Bronchial smooth muscle cell (primary cell): ENCODE measurements at places on chromosomes 11 and 22. TPM values are rescaled to one million over a fixed set of nuclear protein-coding genes. Genes with fewer than 3 reads are reported as not detected.

The NTM gene
- 3.1 and 8.2 TPM in 2 replicates for total RNA-seq

The C11orf16 gene
- not detected in 2 replicates for total RNA-seq

The GP1BB gene
- 0.52 and 0.79 TPM in 2 replicates for total RNA-seq

The OR56A1 gene
- total RNA-seq, result under 0.01 TPM in 1 of 2 replicates, not detected in the other

The OR8K3 gene
- total RNA-seq, result not detected in 2 replicates

The SCUBE2 gene
- 0.79 and 4.0 TPM in 2 replicates for total RNA-seq

The OPCML gene
- under 0.01 TPM in 1 of 2 replicates, not detected in the other for total RNA-seq

The CDCA5 gene
- 0.34 and 1.6 TPM in 2 replicates for total RNA-seq
